ENCODE measurements at places on chromosomes 12 and 14. TPM values are rescaled to one million over a fixed set of nuclear protein-coding genes. Genes with fewer than 3 reads are reported as not detected.

DNA sequence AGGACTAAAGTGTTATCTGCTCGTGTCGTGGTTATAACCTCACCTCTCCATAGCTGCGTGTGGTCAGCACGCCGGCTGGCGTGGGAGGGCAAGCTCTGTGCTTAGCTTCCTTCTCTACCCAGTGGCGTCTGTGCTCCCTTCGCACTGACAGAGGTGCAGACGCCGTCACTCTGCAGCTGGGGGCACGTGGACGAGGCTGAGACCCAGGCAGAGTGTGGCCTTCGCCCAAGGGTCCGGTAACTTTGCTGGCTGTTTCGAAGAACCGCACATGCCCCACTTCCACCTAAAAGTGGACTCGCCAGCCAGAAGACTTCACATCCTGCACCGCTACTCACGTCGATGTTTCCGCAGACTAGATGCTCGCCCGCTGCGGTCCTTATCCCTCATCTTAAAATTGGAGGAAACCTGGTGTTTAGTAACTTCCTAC, 35.9 kb upstream of the DYNC1H1 start:
- DNase-seq: no peak

CLEC9A gene
- total RNA-seq: not detected

MSRB3 gene
- not detected for total RNA-seq

GRCh38 chr12:4956054-4956453, 46.3 kb downstream of the KCNA1 start:
- DNase-seq: no peak

DNA sequence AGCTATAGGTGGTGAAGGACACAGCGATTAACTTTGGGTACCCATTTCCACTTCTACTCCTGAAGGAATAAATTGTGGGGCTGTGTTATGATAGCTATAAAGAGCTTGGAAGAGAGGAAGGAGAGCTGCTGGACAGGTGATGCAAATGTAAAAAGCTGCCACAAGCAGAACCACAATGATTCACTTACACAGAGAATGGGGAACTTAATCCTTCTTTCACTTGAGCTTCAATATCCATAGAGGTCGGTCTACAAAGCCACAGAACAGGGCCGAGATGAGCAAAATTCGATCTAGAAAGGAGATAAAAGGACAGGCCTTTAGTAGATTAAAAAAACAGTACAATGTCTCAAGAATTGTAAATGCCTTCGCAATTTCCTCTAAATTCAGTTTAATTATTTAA, 831.1 kb downstream of the LRFN5 start:
- DNase-seq: no peak

Data from activated CD4-positive, alpha-beta T cell treated with anti-CD3 and anti-CD28 coated beads, Interleukin-2, amount 10 ng/mL, durations not matched to agents 24 days and 14 days (primary cell).